ENCODE measurements at places on chromosomes 1 and 21.

DNA sequence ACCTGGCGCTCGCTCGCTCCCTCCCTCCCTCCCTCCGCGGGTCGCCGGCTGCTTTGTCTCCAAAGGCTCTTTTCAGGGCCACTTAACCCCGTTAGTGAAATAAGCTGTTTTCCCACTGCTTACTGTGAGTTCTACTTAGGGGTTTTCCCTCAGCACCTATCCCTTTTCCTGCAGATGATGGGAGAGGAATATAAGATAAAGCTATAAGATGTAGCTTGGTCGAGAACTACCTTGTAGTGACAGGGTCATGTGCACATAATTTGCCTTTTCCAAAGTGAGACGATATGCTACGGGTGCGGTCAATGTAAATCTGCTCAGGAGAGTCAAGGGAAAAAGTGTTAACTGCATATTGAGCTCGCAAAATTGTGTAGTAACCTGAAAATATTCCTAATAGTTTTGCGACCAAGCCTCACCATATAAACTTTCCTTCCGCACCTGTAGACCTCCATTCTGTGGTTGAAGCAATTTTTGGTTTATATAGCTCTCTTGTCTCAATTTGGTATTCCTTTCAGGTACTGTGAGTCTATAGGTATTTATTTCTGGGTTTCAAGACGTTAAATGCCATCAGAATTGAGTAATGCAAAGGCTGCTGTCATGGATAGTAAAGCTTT is 55.8 kb upstream of the BOLA1 start:
- DNase-seq = peak; percentile 15

DNA sequence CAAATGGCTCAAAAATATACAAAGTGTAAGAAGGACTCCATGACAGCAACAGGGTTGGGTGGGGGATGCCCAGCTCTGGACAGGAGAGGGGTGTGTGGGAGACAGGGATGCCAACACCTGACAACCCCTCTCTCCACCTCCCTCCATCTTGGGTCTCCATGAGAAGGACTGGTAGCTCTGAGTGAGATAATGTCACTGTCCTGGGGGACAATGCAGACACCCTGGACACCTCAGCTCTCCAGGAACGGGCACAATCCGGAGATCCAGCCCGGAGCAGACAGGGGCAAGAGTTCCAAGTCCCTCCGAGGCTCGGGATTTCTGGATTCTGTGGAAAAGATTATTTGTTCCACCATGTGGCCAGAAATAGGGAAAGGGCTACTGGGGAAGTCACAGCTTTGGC is 122.5 kb downstream of the GLIS1 start:
- no peak for DNase-seq

DNA sequence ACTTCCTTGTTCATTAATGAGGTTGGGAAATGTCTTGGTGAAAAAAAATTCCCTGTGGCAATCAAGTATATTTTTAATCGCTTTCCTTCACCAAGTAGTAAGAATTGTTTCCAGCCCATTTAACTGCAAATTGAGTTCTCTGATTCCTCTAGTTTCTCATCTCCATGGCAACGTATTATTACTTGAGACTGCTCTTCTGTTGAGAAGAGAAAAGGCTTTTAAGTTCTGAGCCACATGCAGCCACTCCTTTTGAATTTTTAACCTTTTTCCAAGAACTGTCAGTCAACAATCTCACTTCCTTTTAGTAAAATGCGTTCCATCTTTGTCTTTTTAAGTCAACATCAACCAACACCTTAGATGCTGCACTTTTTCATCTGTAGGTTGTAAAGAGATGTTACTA is 75.7 kb upstream of the KIAA1614 start:
- DNase-seq = no peak

DNA sequence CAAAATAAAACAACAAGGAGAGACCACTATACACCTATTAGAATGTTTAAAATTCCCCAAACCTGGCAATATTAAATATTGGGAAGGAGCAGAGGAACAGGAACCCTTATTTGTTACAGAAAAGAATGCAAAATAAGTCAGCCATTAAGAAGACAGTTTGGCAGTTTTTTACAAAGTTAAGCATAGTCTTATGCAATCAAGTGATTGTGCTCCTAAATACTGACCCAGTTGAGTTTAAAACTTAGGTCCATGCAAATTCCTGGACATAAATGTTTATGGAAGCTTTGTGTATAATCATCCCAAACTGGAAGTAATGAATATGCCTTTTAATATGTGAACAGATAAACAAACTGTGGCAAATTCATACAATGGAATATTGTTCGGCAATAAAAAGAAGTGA is 72.9 kb upstream of the RGS4 start:
- DNase-seq = no peak

- DNase-seq = no peak
Observed at GRCh38 chr1:44418022-44418673, 13.1 kb downstream of the RNF220 start.

- no peak for DNase-seq
Observed at GRCh38 chr1:230204842-230205241, 137.8 kb downstream of the GALNT2 start.

GRCh38 chr21:37266515-37267221 is 466 bp downstream of the VPS26C start:
- no peak for DNase-seq

DNA sequence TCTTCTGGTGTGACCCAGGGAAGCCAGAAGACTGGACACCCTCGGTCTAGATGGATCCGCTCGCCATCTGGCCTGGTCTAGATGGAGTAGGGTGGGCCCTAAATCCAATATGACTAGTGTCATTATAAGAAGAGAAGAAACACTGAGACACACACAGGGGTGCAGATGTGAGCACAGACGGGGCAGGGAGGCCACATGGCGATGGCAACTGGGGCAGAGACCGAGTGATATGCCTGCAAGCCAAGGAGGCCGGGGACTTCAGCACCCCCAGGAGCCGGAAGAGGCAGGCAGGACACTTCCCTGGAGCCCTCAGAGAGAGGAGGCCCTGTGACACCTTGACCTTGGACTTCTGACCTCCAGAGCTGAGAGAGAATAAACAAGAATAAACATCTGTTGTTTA is 5.6 kb upstream of the TFF3 start:
- no peak for DNase-seq

DNA sequence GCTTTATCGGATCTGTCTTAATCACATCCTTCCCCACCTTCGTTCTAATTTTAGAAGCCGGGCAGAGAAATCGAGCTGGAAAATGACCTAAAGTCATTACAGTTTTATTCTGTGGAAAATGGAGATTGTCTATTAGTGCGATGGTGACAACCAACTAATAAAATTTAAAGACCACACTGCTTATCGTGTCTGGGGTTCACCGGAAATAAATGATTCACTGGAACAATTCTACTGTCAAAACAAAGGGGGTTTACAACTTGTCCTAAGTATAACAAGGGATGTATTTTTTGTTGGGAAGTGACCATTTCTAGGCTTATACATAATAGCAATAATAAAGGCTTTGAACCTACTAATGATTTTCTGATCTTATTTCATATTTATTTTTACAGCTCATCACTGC is 55.6 kb downstream of the B3GALNT2 start:
- DNase-seq = no peak

DNA sequence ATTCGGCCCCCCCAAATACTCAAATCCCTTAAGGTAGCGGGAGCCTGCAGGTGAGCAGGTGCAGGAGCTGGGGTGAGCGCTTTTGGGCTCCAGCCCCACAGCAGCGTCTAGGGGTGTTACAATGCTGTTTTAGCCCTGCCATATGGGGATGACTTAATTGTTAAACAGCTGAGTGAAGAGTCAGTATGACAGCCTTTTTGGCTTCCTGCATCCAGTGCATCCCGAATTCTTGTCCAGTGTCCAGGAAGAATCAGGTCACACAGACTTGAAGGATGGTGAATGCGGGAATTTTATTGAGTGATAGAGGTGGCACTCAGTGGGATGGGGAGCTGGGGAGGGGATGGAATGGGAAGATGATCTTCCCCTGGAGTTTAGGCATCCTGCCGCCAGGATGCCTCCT is 30.4 kb upstream of the HHAT start:
- DNase-seq = no peak

GRCh38 chr1:170840371-170840770 is 95.0 kb upstream of the MROH9 start:
- DNase-seq = no peak

DNA sequence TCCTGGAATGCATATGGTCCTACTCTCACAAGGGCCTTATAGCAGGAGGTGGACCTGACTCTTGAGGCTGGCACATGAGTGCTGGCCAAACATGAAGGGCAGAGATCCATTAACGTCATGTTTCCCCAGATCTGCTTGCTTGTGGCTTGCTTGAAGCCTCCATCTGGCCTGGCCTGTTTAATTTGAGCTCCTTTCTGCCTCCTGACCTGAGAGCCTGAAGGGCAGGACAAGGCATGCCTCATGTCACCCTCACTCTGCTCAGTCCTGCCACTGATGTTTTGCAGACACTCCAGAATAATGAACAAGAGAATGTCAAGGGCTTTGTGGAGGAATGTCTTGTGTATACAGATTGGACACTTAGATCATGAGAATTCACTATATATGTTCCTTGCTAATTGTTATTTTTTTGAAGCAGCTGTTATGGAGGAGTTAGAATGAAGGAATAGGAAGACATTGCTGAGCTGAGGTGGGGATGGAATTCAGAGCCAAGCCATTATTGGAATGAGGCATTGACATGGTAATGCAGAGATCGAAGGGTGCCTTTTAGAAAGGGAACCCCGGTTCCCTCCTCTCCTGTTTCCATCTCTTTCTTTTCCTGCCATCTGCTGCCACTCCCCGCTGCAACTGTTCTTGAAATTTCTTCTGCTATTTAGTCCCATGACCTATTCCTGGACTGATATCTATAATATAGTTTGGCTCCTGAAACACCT is 457.0 kb upstream of the PROX1 start:
- no peak for DNase-seq

- no peak for DNase-seq
Observed at GRCh38 chr1:166971252-166971651, 4.1 kb downstream of the ILDR2 start.

- peak; percentile 39 for DNase-seq
Observed at GRCh38 chr1:110113551-110113950, 1.3 kb downstream of the UBL4B start.

DNA sequence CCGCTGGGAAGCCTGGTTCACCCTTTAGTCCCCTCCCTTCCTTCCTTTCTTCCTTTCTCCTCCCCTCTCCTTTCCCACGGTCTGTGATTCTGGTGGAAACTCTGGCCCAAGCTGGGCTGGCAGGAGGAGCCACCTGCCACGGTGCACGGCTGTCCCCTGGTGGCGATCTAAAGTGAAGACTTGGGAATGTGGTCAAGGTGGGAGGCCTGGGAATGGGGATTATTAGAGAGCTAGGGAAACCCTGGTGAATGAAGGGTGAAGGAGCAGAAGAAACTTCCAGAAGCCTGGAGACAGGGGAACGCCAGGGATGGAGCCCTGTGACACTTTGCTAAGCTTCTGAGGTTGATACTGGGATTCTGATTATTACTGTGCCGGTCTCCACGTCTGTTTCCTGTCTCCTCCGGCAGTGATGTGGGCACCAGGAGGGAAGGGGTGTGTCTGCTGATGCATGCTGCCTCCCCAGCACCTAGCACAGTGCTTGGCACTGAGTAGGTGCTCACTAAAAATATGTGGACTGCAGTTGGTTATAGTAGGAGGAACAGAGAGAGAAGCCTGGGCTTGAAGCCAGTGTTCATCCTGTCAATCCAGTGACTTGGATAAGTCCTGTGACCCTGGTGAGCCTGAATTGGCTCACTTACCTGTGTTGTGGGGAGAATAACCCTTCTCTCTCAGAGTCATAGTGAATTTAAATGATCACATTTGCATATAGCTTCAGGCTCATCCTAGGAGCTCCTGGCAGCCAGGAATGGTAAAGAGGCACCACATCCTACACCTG is 71.2 kb upstream of the NBPF3 start:
- peak; percentile 78 for DNase-seq

DNA sequence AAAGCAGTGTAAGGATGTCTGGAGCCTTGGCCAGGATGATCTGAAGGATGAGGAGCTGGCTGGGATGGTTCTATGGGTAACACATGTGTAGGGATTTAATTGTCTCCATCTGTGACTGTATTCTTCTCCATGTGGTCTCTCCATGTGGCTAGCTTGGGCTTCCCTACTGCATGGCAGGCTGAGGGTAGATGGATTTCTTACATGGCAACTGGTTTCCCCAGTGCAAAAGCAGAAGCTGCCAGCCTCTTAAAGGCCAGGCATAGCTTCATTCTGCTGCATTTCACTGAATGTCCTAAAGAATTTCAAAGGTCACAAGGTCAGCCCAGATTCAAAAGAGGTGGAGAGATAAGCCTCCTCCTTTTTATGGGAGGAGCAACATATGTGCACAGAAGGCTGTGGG is 61.7 kb downstream of the XCL2 start:
- no peak for DNase-seq

DNA sequence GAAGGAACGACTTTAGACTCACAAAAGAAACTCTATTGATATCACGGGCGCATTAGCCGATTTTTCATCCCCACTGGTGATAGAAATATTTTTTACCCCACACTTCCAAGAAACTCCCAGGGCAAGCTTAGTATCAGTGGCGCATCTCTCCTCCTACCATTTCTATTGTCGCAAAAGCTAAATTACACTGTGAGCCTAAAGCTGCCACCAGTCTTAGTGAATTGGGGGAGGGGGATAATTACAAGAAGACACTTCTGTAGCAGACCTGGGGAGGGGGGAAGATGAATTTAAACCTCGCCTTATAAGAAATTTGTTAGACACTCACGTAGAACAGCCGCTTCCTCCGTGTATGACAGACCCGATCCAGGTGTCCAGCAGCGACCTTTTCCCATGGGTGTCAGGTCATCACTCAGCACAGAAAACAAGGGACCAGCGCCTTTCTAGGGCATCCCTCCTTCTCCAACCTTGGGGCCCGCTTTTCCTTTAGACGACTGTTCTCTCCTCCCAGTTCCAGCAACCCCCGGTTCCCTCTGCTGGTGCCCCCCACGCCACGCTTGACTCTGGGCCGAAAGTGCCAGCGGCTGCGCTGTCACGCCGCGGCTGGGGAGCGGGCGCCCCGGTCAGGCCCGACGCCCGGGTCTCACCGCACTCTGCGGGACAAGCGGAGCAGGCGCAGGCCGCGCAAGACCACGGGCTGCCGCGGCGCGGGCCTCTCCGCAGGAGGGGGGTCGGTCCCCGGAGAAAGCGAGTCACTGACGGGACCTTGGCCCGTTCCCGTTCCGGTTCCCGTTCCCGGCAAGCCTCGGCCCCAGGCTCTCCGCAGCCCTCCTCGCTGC is 821 bp downstream of the PHC2 start:
- DNase-seq = no peak

- no peak for DNase-seq
Observed at GRCh38 chr21:32956061-32956656, 69.6 kb upstream of the OLIG2 start.

GRCh38 chr1:109385417-109385816 is 12.3 kb downstream of the SORT1 start:
- no peak for DNase-seq

GRCh38 chr1:177897281-177897997 is 72.4 kb downstream of the SEC16B start:
- DNase-seq = no peak

DNA sequence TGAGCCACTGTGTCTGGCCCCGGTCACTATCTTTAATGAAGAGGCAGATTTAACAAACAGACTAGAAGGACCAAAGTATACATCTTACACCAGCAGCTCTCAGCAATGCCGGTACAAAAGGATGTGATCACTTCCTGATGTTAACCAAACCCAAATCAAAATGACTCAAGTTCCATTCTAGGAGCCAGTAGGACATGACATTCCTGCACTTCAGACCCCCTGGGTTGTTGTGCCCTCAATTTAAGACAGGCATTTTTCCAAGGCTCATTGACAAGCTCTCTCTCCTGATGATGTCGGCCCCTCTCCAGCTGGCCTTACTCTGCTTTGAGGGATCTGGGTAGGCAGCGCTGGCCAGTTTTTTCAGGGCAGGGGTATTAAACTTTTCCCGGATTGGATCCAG is 35.1 kb downstream of the YARS1 start:
- no peak for DNase-seq

Measured in epithelial cell of esophagus (primary cell).